ENCODE measurements at places on chromosomes 1 and 21.
A peak's percentile ranks its signal among the peaks of the same experiment; 100 is the strongest.

- DNase-seq = no peak
These were observed 37.6 kb downstream of the RUNX3 start for GRCh38 chr1:24892188-24893153.

DNA sequence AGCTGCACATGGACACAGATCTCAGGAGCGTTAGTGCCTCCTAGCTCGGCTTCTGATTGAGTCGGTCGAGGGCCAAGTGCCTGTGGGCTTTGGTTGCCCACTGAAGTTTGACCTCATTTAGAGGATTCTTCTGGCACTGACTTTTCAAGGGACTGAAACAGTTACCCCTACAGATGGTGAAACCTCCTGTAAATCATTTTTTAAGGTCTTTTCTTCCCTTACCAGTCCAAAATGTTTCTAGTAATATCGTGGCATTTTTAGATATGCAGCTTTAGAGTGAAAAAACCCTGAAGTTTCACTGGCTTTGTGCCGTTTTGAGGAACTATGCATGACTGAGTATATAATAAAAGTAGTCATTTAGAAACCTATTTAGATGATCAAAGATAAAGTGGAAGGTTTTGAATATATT lies 34.7 kb upstream of the L1TD1 start:
- DNase-seq = no peak

GRCh38 chr1:114620419-114620818 lies 39.0 kb upstream of the BCAS2 start:
- DNase-seq = no peak

DNA sequence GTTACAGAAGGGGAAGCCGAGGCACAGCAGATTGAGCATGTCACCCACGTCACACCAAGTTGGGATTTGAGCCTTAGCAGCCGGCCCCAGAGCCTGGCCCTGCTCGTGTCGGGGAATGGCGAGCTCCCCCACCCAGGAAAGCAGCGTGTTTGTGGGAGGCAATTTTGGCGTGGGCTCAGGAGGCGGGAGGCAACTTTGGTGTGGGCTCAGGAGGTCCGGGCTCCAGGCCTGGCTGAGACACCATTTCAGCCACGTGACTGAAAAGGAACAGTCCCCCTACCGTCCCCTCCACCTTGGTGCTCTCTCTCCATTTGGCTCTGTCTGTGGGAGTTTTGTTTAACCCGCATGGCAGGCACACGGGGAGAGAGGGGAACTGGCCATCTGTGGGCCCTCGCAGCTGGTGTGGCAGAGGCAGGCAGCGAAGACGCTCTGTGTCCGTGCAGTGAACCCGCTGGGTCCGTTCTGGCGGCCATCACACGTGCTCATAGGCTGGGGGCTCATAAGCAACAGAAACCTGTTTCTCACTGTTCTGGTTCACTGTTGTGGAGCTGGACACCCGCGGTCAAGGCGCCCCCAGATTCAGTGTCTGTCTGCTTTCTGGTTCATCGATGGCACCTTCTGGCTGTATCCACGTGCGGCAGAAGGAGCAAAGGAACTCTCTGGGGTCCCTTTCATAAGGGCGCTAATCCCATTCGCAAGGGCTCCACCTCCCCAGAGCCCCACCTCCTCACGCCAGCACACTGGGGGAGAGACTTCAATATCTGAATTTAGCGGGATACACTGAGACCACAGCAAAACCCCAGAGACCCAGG lies 110.2 kb downstream of the CRYAA start:
- no peak for DNase-seq

GRCh38 chr1:21764615-21765423 lies 18.1 kb downstream of the USP48 start:
- DNase-seq = no peak

GRCh38 chr1:201954263-201955008 lies 867 bp upstream of the TIMM17A start:
- DNase-seq = peak; percentile 13

DNA sequence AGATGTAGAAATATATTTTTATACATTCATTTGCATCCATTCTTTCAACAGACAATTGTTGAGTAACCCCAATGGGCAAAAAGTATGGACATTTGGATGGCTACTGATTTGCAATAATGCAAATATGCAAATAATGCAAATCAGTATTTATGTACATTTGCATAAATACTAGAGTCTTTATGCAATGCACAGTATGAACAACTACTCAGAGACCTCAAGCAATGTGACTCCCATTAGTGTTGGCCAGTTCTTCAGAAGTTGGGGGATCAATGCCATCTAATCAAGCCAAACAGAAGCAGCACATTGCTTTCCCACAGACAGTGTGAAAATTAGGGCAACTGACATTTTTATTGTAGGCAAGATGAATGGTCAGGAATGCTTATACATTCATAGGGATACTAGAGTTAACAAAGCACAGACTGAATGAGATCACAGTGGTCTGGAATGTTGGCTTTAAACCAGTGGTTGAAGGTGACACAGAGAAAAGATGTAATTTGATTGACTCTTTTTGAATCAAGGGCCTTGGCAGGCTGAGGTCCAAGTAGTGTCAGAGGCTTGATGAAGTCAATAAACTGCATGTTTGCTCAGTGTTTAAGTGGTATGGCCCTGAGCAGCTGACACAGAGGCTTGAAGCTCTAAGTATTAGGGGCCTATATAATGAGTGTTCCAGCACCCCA lies 256.6 kb downstream of the CTH start:
- no peak for DNase-seq

GRCh38 chr1:231867607-231868006 lies 241.0 kb downstream of the DISC1 start:
- no peak for DNase-seq

DNA sequence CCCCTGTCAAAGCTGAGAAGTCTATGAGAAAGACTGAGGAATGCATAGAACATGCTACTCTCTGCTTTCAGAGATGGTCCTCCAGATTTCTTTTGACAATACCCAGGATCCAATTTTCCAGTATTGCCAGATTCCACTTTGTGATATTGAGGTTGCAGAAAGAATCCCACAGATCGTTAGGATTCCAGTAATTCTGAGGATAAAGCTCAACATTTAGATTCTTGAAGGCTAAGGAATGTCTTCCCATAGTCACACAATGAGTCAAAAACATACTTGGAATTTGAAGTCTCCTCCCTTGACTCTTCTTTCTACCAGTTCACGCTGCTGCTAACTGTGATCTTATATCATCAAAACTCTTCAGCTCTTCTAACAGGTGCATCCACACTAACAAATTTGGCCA lies 57.1 kb downstream of the TNFSF18 start:
- DNase-seq = no peak

- DNase-seq = no peak
These were observed 597.6 kb upstream of the PRMT6 start for GRCh38 chr1:106458866-106459265.

GRCh38 chr21:29829564-29830275 lies 110.1 kb downstream of the GRIK1 start:
- DNase-seq = no peak

DNA sequence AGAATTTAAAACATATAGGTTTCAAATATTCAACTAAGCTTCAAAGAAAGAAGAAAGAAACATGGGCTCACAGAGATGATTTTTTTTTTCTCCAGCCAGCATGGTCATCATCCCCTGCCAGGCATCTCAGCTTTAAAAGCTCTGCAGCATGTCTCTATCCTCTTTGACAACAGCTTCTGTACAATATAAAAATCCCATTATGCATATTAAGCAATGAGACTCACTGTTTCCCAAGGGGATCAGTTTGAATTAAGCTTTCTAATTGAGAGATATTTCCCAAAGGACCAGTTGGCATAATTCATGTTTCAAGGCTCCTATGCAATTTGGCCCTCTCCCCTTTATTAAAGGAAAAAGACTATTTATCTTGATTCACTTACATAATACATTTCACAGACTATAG lies 220.3 kb downstream of the GRIK1 start:
- no peak for DNase-seq

- no peak for DNase-seq
These were observed 94.5 kb upstream of the SLC5A9 start for GRCh38 chr1:48127735-48128685.

GRCh38 chr21:14585122-14585521 lies 39.0 kb upstream of the SAMSN1 start:
- no peak for DNase-seq

DNA sequence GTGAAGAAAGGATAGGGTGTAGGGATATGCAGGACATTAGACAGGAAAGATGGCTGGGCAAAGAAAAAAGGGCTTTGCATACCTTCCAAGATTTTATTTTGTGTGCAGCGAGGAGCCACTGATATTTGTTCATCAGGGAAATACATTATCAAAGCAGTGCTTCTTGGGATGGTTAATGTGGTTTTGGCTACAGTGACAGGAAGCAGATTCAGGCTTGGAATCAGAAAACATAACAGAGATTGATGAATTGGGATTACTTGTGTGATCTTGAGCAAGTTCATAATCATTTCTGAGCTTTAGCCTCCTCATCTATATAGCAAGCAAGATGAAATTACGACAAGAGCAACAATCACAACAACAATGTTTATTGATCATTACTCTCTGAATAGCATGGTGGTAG lies 249.2 kb upstream of the SGIP1 start:
- DNase-seq = no peak

- DNase-seq = no peak
These were observed 401.2 kb downstream of the MATN1 start for GRCh38 chr1:30321996-30322858.

DNA sequence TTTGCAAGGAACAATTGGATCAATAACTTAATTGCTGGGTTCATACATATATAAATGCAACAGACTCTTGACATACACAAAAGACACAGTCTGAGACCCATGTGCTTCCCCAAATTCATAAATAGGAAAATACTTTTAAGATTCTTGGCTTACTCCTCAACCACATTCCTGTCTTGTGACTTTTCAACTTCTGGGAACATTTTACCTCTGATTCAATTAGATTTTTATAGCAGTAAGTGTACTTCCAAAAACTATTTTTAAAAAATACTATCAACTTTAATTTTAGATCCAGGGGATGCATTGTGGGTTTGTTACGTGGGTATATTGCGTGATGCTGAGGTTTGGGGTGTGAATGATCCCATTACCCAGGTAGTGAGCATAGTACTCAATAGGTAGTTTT lies 406.7 kb downstream of the RPS6KC1 start:
- no peak for DNase-seq

- no peak for DNase-seq
These were observed at the start of gene KCNA3 for GRCh38 chr1:110674337-110675059. KCNA3 (minus strand) TSS chr1:110674940; CDS start chr1:110674809, 131 bp downstream.

GRCh38 chr1:166552706-166553105 lies 286.6 kb upstream of the POGK start:
- no peak for DNase-seq

- DNase-seq = no peak
These were observed 315.7 kb downstream of the TPR start for GRCh38 chr1:186059311-186059710.

- DNase-seq = no peak
These were observed 43.1 kb downstream of the PBX1 start for GRCh38 chr1:164602101-164602422.

DNA sequence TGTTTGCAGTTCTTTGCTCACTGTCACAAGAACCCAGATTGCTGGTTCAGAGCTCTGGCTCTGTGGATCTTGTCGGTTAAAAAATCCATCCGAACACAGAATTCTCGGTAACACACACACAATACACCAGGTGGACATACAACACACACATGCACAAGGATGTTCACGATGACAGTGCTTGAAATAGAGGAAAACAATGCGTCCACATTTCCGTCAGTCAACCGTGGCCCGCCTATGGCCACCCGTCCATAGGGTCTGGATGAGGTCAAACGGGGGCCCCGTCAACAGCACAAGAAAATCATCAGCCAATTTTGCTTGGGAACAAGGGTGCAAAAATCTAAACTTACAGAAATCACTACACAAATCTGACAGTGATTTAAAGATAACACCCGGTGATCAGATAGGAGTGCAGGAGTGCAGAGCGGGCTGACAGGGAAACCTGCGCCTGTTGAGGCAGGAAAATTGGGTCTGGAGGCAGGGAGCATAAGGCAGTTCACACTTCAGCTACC lies 50.4 kb upstream of the SLC19A1 start:
- no peak for DNase-seq

DNA sequence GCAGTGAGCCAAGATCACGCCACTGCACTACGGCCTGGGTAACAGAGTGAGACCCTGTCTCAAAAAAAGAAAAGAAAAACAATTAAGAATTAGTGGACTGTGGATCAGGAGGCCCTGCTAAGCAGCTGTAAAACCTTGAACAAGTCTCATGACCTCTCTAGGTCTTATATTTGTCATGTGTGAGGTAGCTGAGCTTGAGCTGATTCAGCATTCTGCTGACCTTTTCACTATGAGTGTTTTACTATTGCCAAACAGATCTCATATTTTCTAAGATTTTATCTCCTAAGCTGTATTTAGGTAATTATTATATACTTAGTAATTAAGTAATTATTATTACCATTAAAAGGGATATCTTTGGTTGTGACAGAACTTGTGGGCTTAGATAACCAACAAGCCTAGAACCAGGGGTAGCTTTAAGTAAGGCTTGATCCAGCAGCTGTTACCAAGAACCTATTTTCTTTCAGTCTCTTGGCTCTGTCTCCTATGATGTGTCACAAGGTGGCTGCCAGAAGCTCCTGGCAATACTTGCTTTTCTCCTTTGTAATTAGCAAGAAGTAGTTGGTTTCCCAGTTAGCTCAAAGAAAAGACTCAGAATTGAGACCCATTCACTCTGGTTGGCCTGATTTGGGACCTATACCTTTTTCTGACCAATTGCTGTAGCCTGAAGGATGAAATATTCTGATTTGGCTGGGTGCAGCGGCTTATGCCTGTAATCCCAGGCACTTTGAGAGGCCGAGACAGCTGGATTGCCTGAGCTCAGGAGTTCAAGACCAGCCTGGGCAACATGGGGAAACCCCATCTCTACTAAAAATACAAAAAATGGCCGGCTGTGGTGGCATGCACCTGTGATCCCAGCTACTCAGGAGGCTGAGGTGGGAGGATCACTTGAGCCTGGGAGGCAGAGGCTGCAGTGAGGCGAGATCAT lies 8.5 kb upstream of the ZC3H12A start:
- DNase-seq = no peak

DNA sequence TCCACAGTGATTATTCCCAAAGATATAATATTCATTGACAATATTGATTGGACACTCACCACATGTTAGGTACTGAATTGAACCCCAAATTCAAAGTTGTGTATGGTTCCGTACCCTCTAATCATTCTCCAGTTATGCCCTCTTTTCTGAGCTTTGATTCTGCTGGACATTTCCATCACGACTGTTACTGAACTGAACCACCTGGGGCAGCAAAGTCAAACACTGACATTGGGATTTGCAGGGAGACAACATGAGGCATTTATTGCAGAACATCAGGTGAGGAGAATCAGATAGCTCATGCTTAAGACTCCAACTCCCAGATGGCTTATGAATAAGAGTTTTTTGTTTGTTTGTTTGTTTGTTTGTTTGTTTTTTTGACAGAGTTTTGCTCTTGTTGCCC lies 420.9 kb downstream of the DISC1 start:
- DNase-seq = no peak

DNA sequence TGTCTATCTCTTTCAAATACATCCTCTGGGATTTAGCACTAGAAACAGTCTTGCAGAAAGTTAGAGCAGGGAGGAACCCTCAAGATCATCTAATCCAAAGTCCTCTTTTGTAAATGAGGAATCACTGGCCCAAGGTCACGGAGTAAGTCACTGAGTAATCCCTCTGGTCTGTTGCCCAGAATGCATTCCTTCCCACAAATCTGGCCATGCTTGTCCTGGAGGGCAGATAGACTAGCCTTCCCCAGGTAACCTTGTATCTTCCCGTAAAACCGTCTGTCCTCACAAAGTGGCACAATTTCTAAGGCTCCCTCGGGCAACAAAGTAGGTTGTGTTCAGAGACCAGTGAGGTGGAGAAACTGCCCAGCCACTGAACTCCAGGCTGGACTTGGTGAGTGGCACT lies 46.2 kb downstream of the DDR2 start:
- no peak for DNase-seq

GRCh38 chr1:228401782-228402640 lies 4.6 kb downstream of the TRIM11 start:
- DNase-seq = no peak

- DNase-seq = no peak
These were observed 16.5 kb downstream of the FMO5 start for GRCh38 chr1:147208619-147209018.
